ENCODE measurements at places on chromosomes 5 and 9.

GRCh38 chr5:127513408-127513970 lies 4.0 kb upstream of the PRRC1 start:
- no peak for DNase-seq

GRCh38 chr9:38642951-38643814 lies 22.8 kb upstream of the ANKRD18A start:
- DNase-seq = no peak

DNA sequence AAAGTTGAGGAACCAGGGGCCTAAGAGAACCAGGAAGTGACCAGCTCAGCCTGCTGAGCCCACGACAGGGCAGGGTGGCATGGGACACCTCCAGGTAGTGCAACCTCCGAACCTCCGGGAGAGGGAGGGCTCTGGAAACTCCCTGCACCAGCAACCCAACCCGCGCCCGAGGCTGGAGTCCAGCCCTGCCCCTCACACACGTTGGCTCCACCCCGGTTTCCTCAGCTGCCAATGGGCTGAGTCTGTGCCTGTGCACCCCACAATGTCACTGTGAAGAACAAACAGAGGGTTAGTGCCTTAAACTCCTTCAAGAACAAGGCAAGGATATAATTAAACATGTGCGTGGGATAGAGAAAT lies 17.0 kb upstream of the UNC5A start:
- DNase-seq = no peak

- no peak for DNase-seq
Observed at GRCh38 chr9:33952066-33952465, 96.6 kb downstream of the UBAP2 start.

- DNase-seq = no peak
Observed at GRCh38 chr5:123557907-123558306, 45.9 kb downstream of the CSNK1G3 start.

GRCh38 chr9:99029083-99029645 lies 75.7 kb upstream of the TGFBR1 start:
- DNase-seq = no peak

DNA sequence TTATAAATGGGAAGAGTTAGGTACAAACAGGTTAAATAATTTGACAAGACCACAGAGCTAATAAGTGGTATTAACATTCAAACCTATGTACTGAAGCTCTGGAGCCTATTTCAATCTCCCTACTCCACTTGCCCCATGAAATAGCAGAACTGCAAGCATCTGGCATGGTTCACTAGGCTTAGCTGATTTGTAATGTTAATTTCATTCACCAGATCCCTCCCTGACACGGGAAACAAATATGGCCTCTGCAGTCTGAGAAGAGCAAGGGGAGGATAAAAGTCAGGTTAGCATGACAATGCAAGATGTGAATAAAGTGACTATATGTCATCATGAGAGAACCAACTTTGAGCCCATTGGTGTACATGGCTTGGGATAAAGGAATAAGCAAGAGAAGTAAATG lies 428.8 kb downstream of the BRINP1 start:
- no peak for DNase-seq

- DNase-seq = peak; percentile 16
Observed at GRCh38 chr9:134503301-134504105, 138.1 kb upstream of the COL5A1 start.

- no peak for DNase-seq
Observed at GRCh38 chr9:132027752-132028663, 51.7 kb downstream of the MED27 start.

DNA sequence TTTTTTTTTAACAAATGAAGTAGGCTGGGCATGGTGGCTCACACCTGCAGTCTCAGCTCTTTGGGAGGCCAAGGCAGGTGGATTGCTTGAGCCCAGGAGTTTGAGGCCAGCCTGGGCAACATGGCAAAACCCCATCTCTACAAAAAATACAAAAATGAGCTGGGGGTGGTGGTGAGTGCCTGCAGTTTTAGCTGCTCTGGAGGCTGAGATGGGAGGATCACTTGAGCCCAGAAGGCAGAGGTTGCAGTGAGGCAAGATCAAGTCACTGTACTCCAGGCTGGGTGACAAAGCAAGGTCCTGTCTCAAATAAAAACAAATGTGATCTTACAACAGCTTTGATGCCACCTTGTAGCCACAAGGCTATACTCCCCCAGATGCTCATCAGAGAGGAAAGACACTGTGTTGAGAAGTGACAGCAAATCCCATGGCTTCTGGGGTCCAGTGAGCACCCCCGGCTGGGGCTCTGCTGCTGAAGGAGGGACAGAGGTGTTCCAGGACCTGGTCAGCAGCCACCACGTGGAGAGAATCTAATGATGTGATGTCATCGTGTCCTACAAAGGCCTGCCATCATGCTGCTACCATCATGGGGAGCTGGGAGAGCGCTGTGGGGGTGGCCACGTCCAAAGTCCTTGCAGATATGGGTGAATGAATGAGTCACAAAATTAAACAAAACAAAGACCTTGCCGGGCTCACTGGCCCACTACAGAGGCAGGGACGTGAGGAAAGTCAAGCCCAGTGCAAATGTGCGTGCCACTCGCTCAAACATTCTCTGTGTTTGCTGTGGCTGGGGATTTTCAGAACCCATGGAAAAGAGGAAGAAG lies 60.7 kb downstream of the PRRT1B start:
- peak; percentile 20 for DNase-seq

- no peak for DNase-seq
Observed at GRCh38 chr5:58893551-58893950, 310.7 kb downstream of the RAB3C start.

- no peak for DNase-seq
Observed at GRCh38 chr5:88736494-88736893, 146.5 kb downstream of the MEF2C start.

GRCh38 chr9:98342820-98343210 lies 87.4 kb upstream of the TBC1D2 start:
- DNase-seq = no peak

- DNase-seq = peak; percentile 94
Observed at GRCh38 chr5:136020383-136021015, 8.3 kb upstream of the TGFBI start.

GRCh38 chr5:149837680-149838269 lies 106.8 kb downstream of the PDE6A start:
- DNase-seq = peak; percentile 88

DNA sequence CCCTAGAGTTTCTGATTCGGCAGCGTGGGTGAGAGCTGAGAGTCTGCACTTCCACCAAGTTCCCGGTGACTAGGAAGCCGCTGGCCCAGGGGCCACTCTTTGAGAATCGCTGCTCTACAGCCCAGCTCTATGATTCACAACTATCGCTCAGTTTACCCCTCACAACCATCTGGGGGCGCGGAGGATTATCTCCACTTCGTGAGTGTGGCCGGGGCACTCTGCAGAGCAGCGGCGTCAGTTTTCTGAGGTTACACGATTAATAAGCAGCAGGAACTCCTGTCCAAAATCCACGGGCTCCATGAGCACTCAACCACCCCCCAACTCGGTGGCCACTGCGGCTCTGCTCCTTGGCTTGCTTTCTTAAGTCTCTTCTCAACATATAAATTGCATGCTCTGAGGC lies 19.3 kb downstream of the CORO2A start:
- DNase-seq = no peak

DNA sequence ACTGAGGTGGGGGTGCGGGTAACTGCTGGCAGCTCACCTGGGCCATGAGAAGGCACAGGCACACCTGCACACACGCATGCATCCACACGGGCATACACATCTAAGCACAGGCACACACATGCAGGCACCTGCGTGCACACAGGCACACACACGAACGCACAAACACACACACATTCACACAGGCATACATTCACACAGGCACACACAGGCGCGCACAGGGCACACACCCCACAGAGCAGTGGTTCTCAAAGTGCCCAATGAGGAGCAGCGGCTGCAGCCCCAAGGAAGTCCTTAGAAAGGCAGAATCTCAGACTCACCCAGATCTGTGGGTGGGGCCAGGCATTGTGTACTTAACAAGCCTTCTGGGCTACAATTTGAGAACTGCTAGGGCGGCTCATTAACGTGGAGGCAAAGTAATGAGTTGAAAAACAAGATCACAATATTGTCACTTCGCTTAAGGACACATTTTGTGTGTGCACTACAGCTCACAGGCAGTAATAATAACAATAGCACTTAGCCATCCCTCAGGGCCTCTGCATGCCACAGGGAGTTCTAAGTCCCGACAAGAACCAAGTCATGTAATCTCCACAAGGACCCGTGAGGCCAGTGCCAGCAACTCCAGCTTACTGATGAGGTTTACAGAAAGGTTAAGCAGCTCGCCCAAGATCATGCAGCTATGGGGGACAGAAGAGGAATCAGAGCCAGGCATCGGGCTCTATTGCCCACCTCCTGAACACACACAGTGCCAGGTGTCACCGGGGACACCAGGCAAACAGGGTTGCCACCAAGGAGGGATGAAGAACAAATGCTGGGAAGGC lies 91.6 kb downstream of the ROR2 start:
- no peak for DNase-seq

DNA sequence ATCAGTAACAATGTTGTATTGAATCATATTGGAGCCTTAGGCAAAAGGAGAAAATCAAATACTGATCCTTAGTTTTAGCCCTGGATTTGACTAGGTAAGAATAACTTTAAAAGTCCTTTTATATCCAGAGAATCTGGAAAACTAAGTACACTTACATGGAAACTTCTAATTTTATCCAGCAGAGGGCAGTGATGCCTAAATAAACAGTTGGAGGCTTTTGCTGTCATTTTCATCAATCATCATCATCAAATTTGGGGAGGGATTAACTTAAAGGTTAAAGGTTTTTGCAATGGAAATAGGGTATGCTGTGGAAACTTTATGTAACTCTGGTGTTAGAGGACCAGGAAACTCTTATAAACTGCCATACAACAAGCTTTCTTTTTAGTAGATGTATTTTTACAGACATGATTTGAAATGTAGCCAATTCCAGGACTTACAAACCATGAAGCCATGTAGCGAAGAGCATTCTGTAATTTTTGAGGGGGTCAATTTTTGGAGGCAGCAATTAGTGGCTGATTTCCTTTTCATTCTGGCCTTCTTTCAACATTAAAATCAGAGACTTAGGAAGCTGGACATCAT lies 112.7 kb downstream of the OSTF1 start:
- peak; percentile 63 for DNase-seq

DNA sequence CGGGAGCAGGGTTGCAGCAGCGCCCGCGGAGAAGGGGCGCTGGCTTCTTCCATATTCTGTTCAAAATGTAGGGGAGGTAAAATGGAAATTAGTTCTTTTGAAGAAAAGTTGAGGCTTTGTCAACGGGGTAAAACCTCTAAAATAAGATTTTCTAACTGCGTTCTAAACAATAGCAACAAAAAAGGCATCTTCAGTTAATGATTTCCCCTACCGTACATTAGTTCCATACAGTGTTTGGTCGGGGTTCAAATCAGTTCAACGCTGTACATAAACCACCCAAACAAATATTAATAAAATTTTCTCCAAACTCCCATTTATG lies 343 bp upstream of the FANCC start:
- no peak for DNase-seq

DNA sequence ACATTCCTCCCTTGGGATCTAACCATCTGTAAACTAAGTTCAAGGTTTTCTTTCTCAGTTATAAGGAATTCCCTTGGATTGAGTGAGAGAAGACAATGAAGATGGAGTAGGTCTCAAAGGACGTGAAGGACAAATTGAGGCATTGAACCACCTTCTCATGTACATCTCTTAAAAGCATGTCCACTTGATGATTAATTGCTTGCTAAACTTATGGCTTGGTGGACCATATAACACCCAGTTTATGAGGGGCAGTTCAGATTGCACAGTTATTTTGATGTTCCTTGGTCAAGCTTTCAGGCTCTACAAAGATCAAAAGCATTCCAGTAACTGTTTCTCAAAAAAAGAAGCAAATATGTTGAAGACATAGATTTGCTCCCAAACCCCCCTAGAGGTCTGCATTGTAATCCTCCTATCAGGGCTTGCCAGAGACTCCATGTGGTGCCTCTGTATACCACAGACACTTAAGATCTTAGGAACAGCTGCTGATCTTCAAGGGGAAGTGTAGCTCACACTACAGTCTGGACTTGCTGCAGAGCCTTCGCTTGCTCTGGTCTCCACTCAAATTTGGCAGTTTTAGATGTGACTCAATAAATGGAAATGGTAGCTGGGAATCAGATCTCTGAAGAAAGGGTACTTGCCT lies 56.9 kb upstream of the ALDH1A1 start:
- DNase-seq = no peak

DNA sequence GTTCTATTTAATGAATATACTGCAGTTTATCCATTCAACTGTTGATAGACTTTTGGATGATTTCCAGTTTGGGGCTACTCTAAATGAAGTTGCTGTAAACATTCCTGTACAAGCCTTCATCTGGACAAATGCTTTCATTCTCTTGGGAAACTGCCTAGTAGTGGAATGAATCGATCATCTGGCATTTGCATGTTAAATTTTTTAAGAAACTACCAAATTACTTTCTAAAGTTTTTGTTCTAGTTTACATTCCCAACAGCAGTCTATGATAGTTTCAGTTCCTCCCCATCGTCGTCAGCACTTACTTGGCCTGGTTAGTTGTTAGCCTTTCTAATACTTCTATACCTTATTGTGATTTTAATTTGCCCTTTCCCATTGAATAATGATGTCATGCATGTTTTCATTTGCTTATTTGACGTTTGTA lies 306.3 kb downstream of the FER start:
- peak; percentile 74 for DNase-seq

DNA sequence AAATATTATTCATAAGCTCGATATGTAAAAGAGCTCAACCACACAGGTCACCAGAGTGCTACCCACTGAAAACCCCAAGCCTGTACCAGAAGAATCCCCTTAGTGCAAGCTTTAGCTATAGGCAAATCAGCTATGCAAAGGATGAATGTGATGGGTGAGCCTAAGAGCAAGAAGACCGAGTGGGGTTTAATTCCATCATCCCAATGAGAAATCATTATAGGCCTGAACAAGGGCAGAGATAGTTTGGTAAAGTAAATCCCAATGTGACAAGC lies 21.8 kb downstream of the ELOVL7 start:
- DNase-seq = no peak

GRCh38 chr9:94925751-94926430 lies 199.4 kb downstream of the AOPEP start:
- DNase-seq = no peak

- DNase-seq = no peak
Observed at GRCh38 chr5:150123542-150123941, 32.1 kb downstream of the PDGFRB start.

- no peak for DNase-seq
Observed at GRCh38 chr5:115842952-115843351, 1.2 kb downstream of the AP3S1 start.

DNA sequence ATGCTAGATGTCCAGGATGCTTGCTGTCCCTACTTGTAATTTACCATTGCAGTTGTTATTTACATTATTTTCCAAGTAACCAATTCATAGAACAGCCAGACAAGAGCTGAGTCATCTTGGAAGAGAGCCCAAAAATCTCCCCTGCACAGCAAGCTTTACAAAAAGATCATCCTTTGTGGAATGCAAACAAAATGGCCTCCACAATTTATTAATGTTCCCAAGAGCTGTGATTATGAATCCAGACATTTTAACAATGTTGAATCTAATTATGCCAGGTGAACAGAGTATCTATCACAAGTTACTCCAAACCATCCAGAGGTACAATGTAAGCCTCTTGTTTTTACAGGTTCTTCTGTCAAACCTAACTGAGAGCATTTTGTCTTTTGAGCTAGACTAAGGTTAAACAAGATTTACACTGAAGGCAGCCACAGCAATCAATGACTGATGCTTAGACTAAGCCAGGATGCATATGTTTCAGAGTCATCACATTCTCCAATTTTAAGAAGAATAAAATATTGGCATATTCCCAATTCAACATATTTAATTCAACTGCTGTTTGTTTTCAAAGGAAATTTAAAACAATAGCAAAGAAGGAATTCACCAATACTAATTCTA lies 95.3 kb upstream of the SLC12A2 start:
- DNase-seq = peak; percentile 92

Measured in astrocyte of the hippocampus (primary cell).